ENCODE measurements at places on chromosomes 11 and 22.

DNA sequence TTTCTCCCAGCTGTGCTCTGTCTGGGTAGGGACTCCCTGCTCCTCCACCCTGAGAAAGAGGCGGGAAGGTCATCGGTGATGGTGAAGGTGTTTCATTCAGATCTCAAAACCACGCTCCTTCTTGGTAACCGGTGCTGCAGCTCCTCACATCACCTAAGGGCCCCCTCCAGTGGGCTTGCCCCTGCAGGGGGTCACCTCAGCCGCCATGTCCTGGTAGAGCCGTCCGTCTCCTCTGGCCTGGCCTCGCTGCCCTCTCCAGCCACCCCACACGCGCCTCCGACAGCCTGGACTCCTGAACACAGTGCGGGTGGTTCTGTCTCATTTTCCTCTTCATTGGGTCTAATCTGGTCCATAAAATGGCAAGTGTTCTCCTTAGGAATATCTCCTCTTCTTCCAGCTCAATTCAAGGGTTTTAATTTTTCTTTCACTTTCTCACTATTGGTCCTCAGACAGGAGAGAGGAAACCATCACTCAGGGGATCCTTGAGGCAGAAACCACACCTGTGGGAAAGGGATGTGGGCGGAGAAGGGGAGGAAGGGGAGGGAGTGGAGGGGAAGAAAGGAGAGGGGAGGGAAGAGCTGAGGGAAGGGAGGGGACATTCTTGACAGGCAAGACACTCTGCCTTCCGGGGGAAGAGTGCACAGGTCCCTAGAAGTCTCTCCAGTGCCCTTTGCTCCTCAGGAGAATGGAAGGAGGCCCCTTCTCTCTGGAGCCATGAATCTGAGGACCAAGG is 1338.4 kb downstream of the TBC1D22A start:
- DNase-seq, result no peak

DNA sequence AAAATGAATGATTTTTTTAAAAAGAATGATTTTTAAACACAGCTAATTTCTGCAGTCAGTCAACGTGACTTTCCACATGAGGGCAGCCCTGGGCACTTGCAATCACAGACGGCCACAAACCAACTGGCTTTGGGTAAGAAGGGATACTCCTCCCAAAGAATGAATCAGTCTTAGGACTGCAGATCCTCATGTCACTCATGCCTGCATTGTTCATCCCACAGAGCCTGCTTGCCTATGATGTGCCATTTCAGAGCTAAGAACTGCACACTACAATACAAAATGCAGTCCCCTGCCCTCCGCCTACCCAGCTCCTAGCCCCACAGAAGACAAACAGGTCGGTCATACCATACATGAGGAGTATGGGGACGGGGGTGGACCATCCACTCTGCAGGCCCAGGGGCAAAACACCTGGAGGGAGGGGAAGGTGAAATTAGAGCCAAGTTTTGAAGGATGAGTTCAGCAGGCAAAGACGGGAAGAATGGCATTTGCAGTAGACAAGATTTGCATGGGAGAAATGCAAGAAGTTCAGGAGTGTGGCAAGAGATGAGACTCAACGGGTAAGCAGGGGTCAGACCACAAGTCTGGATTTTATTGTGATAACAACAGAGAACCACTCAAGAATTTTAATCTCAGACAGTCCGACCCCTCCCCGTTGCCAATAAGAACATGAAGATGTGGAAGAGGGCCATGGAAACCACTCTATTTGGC is 24.7 kb downstream of the PACSIN2 start:
- no peak for DNase-seq

- no peak for DNase-seq
These were observed 219.3 kb downstream of the BUD13 start for GRCh38 chr11:116553482-116553881.

DNA sequence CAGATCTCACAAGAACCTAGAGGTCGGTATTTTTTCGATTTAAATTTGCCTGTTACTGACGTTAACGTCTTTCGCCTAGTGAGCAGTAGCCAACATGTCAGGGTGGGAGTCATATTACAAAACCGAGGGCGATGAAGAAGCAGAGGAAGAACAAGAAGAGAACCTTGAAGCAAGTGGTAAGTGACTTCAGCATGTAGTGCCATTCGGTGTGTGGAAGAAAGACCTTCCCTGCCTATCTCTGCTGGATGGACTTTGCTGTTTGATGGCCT is 750 bp downstream of the XRCC6 start:
- DNase-seq, result no peak

DNA sequence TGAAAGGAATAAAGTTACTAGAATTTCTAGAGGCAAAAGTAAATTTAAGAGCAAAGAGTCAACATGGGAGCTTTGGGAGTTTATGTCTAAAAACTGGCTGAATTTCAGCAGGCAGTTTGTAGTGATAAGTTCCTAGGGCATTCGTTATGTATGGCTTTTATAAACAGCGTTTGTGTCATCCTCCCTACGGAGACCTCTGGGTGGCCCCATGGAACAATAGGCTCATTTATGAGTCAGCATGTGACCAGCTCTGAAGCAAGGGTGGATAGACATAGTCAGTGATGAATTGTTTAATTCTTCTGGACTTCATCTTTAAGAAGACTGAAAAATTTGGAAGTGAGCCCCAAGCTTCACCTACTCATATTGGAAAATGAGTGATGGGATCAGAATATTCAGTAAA is 37.1 kb downstream of the SVIP start:
- no peak for DNase-seq

DNA sequence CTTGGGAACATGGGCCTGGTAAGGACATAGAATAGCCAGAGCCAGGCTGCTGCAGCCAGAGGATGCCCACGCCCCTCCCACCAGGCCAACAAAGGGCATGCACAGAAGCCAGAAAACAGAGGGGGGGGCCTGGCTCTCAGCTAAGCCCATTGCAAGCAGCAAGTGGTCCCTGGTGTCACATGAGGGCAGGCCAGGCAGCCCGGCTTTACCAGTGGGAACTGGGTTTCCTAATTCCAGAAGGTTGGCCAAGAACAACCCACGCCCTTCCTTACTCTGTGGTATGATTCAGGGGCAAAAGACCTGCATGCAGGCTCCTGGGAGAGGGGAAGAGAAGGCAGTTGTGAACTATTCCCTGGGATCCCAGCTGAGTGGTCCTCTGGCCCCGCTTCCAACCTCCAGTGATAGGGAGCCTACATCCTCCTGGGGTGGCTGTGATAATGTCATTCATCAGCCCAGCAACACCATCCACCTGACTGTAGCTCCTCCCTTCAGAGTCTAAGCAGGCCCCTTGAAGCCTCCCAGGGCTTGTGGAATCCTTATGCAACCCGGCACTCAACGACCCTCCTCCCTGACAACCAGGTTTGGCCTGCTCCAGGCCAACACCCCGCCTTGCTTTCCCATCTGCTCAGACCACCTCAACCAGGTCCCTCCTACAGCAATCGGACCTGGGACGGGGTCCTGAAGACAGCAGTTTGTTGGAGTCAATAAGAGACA is 62.1 kb upstream of the LMO1 start:
- DNase-seq, result no peak

GRCh38 chr11:8017894-8018483 is 30.9 kb downstream of the EIF3F start:
- no peak for DNase-seq

- no peak for DNase-seq
These were observed 48.7 kb upstream of the ARFGAP3 start for GRCh38 chr22:42905702-42906183.

GRCh38 chr11:101008961-101009689 is 120.5 kb downstream of the PGR start:
- DNase-seq, result no peak

DNA sequence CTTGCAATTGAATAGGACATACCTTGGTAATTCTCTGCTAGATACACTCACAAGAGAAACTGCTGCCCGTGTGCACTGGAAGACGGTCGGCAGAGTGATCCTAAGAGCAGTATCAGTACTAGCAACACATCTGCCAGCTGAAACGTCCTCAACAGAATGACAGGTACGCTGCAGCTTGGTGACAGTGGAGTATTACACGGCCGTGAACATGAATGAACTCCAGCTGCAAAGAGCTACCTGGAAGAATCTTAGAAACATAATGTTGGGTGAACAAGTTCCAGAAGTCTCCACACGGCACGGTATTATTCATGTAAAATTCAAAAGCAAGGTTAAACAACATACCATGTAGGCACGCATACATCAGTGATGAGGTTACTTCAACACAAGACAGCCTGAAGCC is 44.4 kb downstream of the TPCN2 start:
- DNase-seq, result no peak

GRCh38 chr22:41198027-41198580 is 7.0 kb upstream of the L3MBTL2 start:
- DNase-seq, result no peak

- DNase-seq, result no peak
These were observed 48.5 kb downstream of the OR4D9 start for GRCh38 chr11:59559886-59560285.

DNA sequence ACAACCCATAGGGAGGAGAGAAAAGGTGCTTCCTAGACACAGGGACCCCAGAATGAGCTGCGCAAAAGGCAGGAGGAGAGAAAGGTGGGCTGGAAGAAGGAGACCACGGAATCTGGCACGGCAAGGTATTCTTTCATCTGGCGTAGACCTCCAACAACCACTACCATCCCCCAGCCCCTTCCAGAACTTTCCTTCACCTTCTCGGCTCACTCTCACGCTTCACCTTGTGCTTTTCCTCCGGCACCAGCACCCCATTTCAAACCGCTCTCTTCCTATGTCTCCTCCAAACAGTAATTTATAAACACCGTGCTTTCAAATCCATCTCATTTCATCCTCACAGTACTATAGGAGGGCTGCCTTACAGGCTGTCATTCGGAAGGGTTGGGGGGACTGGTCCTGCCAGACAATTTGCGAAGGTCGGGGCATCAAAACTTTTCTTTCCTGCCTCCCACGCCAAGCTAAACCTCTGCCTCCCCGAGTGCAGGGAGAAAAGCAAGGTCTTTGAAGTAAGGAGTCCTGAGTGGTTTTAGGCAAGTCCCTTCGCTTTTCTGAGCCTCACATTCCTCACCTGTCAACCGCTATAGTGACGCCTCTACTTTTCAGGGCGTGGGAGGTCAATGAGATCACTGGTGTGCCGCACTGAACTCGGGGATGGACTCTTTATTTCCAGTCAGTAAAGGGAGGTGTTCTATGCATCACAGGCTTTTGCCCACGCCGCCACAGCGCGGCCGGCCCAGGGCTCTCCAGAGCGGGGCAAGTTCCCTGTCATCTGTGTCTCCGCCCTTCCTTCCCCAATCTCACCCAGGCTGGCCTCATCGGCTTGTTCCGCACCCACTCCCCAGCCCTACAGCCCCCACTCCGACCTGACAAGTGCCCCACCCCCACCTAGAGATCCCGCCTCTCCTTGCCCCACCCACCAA is 800 bp downstream of the KCTD21 start:
- DNase-seq, result peak; percentile 49

GRCh38 chr22:21641417-21641788 is 699 bp upstream of the SDF2L1 start:
- no peak for DNase-seq

DNA sequence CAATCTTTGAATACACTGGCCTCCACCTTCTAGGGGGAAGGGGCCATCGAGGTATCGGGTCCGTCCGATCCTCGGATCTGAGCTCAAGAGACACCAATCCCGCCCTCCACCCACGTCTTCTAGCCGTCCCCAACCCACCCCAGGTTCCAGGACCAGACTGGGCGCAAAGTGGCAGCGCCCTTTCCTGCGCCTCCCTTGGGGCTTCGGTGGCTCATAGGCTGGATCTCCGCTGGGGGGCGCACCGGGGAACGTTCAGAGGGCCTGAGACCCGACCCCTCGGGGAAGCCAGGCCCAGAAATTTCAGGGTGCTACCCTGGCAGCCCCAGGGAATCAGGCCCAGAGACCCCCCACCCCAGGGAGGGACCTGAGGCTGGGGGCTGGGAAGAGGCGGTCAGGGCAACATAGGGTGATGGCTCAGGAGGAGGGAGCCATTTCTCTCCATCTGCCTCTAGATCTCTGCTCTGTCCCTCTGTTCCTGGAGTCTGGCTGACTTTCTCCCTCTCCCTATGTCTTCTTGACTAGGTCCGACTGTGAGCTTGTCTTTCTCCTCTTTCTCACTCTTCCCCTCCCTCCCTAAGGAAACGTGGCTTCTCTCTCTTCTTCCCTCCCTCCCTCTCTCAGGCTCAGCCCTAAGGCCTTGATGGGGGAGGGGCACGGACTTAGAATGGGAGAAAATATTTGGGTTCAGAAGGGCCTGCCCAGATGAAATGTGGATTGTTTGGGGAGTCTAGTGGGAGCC is 1.1 kb downstream of the CREB3L1 start:
- DNase-seq, result no peak
